ENCODE measurements at places on chromosomes 16 and 17. TPM values are rescaled to one million over a fixed set of nuclear protein-coding genes. Genes with fewer than 3 reads are reported as not detected.

DNA sequence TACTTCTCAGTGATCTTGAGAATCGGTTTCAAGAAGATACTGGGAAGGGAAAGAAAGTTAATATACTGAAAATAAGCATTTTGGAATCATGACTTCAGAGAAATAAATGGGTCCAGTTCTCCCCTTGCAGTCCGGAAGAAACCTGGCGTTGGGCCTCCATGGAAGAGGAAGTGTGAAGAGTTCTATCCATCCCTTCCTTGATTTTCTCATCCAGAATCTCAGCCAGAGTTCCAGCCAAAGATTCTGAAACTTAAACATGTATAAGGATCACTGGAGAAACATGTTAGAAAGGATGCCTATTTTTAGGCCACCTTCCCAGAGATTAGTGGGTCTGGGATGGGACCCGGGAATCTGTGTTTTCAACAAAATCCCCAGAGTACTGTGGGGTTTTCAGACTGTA, 8.7 kb upstream of the GAS7 start:
- no peaks in the 10 kb centered on the region for H3K36me3 ChIP-seq
- no peak overlapping the region for H3K4me3 ChIP-seq
- no peaks in the 10 kb centered on the region for H3K27me3 ChIP-seq
- no peak overlapping the region for H3K27ac ChIP-seq
- no peaks in the 10 kb centered on the region for H3K4me1 ChIP-seq

PRSS27 gene
- total RNA-seq, result not detected

PVALEF gene
- total RNA-seq, result not detected

KRTAP4-5 gene
- not detected for total RNA-seq

DNA sequence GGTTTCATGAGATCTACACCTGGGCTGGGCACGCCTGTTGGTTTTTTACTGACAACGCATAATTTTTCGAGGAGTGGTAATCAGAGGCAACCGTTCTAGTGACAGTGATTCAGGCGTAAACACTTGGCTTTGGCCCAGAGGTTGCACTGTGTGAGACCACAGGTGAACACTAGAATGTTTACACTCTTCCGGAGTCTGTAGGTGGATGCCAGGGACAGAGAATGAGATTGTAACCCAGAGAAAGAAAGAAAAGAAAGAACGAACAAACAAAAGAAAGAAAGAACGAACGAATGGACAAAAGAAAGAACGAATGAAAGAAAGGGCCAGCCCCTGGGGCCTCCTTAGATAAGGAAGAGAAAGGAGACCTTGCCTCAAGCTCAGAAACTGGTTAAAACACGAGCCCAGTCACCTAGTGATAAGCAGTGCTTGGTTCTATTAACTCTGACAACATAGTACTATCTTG, 113.2 kb downstream of the PRKCB start:
- DNase-seq, result no peak
- no peaks in the 10 kb centered on the region for H3K4me1 ChIP-seq
- H3K27ac ChIP-seq, result no peak overlapping the region
- H3K4me3 ChIP-seq, result no peak overlapping the region
- H3K36me3 ChIP-seq, result no peaks in the 10 kb centered on the region
- no peaks in the 10 kb centered on the region for H3K27me3 ChIP-seq

DNA sequence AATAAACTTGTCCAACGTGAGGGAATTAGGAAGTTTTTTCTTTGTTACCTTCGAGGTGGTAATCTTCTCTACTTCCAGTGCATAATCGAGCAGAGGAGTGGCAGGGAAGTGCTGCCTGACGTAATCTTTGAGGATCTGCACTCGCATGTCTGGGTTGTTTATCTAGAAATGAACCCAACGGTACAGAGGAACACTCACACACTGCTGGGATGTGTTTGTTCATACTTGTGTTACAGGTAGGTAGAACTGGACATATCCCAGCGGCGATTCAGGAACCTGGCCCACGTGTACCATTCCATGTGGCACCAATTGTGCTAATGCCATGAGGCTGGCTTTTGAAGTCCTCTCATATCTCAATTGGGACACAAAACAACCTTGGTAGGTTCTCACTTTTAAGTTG, 4.2 kb upstream of the KLHL11 start:
- no peak for DNase-seq
- H3K4me3 ChIP-seq, result no peak overlapping the region
- no peak overlapping the region for H3K27ac ChIP-seq
- H3K36me3 ChIP-seq, result no peaks in the 10 kb centered on the region
- no peaks in the 10 kb centered on the region for H3K27me3 ChIP-seq
- H3K4me1 ChIP-seq, result no peaks in the 10 kb centered on the region

DNA sequence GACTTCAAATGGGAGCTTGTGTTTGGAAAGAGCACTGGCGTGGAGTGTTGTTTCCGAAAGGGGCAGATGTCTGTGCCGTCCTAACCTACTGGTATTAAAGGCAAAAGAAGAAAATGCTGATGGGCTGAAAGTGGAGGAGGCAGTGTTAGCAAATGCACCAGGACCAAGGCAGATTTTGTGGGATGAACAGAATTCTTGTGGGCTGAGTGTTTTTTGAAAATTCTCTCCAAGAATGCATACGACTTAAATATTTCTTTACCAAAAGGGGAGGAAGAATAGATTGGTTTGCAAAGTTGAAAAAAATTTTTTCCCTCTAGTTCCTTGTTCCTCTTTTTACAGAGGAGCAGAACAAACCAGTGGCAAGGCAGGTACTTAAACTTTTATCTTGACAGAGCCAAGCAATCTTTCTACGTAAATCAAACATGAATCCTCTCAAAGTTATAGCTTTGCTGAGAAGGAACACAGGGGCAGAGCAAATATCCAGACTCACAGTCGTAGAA, 16.8 kb downstream of the MARCHF10 start:
- no peak overlapping the region for H3K27ac ChIP-seq
- no peak overlapping the region for H3K4me3 ChIP-seq
- no peaks in the 10 kb centered on the region for H3K27me3 ChIP-seq
- no peak for DNase-seq
- H3K4me1 ChIP-seq, result no peaks in the 10 kb centered on the region

DNA sequence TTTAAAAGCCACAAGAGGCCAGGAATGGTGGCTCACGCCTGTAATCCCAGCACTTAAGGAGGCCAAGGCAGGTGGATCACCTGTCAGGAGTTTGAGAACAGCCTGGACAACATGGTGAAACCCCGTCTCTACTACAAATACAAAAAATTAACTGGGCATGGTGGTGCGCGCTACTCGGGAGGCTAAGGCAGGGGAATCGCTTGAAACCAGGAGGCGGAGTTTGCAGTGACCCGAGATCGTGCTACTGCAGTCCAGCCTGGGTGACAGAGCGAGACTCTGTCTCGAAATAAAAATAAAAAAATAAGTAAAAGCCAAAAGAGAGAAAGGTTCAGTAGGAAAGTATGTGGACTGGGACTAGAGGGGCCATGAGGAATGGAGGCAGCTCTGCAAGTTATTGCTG, 13.1 kb upstream of the ITGAL start:
- H3K27me3 ChIP-seq, result no peaks in the 10 kb centered on the region
- no peak overlapping the region for H3K4me3 ChIP-seq
- DNase-seq, result no peak
- no peaks in the 10 kb centered on the region for H3K4me1 ChIP-seq

Data from breast epithelium (tissue), 4 donors.